Astrocyte of the spinal cord (primary cell): ENCODE measurements at places on chromosomes 11 and 22.

DNA sequence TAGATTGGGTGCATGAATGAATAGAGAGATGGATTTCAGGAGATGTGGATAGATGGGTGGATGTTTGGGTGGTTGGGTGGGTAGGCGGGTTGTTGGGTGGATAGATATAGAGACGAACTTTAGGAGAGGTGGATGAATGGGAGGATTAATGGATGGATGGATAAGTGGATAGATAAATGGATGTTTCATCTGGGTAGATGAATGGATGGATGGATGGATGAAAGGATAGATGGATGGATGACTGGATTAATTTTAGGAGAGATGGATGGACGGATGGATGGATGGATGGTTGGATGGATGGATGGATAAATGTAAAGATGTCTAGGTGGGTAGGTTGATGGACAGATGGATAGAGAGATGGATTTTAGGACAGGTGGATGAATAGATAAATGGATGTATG lies 511.3 kb downstream of the MIAT start:
- no peak for DNase-seq

DNA sequence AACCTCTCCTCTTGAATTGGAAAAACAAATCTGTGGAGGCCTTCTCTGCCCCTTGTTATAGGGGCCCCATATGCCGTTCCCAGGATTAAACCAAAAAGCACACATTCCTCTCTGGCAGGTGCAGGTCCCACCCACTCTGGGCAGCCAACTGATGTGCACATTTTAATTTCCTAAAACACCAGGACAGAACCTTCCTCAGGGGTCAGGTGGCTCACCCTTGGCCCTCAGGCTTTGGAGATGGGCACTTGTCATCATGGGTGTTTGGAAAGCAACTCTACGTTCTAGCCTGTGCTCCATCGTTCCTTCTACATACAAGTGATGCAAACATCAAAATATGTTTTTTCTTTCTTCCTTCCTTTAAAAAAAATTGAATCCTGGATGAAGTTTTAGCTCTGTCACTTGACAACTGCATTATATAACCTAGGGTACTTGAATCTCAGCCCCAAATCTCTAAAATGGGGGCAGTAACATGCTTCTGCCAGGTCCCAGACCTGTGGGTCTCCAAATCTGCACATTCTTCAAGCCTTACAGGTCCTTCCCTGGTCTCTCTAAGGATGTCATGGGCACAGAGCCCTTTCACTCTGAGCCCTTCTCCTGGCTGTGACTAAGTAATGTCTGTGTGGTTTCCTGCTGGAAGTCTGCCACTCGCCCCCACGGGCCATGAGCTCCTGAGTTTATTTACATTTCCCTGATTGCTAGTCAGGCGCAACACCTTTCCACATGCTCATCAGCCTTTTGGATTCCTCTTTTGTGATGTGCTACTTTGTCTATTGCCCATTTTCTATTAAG lies 43.8 kb downstream of the KCNQ1OT1 start:
- peak; percentile 38 for DNase-seq

GRCh38 chr11:34387653-34388052 lies 29.8 kb upstream of the ABTB2 start:
- DNase-seq, result no peak

- no peak for DNase-seq
Observed at GRCh38 chr11:63619967-63620366, 5.7 kb upstream of the PLAAT3 start.

DNA sequence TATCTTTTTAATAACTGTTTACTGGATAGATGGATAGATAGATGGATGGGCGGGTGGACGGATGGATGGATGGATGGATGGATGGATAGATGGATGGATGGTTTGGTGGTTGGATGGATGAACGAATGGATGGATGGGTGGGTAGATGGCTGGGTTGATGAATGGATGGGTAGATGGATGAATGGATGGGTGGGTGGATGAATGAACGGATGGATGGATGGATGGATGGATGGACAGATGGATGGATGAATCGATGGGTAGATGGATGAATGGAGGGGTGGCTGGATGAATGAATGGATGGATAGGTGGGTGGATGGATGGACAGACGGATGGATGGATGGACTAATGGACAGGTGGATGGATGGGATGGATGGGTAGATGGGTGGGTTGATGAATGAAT lies 13.8 kb upstream of the SLC22A12 start:
- no peak for DNase-seq

- no peak for DNase-seq
Observed at GRCh38 chr11:561148-562003, 606 bp downstream of the RASSF7 start.

- DNase-seq, result peak; percentile 31
Observed at GRCh38 chr11:124799348-124800225, 619 bp downstream of the MSANTD2 start.

DNA sequence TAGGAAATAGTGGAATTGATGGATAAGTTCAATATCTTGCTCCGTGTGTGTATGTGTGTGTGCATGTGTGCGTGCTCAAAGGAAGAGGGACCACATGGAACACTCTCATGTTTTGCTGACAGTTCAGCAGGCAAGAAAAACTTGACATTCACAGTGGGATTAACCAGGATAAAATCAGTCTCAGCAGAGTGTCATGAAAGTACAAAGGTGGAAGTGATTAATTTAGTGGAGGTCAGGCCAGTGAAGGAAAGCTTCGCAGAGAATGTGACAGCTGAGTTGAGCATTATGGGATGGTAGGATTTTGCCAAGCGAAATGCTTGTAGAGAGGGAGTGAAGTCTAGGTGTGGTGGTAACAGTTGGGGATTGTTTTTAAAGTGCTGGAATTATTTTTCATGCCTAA lies 15.7 kb upstream of the FBXO3 start:
- no peak for DNase-seq

GRCh38 chr11:2778630-2779498 lies 79.1 kb upstream of the KCNQ1OT1 start:
- peak; percentile 68 for DNase-seq

GRCh38 chr11:12824281-12825041 lies 150.2 kb downstream of the TEAD1 start:
- DNase-seq, result no peak

DNA sequence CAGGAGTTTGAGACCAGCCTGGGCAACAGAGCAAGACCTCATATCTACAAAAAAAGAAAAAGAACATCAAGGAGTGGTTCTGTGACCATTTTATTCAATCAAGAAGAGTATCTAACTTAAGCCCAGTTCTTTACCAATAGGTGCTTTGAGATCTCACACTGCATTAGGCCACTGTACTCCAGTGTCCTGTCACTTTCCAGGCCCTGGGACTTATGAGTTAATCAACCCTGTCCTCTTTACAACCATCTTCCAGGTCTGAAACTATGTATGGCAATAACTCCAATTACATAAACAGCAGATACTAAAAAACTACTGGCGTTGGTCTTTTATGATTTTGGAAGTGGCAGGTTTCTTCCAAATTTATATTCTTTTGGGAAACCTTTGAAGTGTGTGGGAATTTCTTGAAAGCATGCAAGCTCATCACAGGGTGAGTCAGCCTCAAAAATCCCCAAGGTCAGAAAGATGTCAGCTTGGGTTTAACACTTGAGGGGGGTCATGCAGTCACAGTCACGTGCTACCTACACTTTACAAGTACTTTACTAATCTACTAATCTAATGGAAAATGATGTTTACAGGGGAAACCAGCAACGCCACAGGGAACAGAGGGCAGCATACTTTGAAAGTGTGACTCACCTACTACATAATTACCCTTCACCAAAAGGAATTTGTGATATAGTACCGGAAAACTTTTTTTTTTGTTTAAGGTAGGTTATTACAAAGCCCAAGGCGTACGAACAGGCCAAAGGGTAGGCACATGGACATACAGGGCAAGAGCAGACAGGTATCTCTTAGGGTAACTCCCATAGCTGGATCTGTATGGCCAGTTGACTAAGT lies 15.6 kb downstream of the PISD start:
- DNase-seq, result peak; percentile 95

- DNase-seq, result no peak
Observed at GRCh38 chr11:12827369-12827768, 153.1 kb downstream of the TEAD1 start.

DNA sequence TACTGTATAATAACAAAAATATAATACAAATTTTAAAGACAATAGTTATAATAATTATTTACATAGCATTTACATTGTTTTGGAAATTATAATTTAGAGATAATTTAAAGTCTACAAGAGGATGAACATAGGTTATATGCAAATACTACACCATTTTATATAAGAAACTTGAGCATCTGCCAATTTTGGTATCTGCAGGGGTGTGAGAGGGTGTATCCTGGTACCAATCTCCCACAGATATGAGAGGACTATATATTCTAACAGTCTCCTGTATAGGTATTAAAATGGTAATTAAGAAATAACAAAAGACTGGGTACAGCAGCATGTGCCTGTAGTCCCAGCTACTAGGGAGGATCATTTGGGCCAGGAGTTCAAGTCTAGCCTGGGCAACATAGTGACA lies 134.4 kb downstream of the APOL5 start:
- no peak for DNase-seq

DNA sequence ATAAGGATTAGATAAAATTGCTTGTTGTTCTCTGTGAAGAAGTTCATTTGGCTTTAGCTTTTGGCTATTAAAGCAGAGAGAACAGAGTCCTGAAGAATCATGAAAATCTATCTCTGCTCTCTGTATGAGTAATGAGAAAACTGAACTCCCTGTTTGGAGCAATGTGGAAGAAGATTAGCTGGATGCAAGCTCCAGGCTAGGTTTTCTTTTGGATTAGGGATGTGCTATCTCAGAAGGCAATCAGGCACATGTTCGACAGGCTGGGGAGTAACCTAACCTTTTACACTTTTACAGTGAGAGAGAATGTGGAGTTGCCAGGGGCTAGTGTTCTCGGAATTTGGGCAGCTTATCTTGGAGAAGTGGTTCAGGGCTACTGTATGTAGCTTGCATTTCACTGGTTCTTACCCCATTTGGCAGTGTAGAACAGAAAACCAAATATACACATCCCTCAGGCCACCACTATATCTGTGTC lies 8.5 kb upstream of the SLN start:
- DNase-seq, result no peak

DNA sequence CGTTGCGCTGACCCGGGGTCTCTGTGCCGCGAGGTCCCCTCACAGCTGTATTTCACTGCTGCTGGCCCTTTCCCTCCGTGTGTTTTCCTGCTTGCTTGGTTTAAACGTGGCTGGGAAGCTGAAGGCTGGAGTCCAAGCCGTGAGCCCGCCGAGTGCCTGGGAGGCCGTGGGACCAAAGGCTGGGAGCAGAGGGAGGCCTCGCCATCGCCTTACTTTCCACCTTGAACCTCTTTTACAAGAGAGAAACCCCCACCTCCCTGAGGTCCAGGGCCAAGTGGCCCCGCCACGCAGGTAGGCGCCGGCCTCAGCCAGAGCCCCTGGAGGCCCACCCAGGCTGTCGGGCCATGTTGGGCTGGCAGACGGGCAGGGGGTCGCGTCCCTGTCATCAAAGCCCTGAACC lies 411.6 kb downstream of the TBC1D22A start:
- no peak for DNase-seq

DNA sequence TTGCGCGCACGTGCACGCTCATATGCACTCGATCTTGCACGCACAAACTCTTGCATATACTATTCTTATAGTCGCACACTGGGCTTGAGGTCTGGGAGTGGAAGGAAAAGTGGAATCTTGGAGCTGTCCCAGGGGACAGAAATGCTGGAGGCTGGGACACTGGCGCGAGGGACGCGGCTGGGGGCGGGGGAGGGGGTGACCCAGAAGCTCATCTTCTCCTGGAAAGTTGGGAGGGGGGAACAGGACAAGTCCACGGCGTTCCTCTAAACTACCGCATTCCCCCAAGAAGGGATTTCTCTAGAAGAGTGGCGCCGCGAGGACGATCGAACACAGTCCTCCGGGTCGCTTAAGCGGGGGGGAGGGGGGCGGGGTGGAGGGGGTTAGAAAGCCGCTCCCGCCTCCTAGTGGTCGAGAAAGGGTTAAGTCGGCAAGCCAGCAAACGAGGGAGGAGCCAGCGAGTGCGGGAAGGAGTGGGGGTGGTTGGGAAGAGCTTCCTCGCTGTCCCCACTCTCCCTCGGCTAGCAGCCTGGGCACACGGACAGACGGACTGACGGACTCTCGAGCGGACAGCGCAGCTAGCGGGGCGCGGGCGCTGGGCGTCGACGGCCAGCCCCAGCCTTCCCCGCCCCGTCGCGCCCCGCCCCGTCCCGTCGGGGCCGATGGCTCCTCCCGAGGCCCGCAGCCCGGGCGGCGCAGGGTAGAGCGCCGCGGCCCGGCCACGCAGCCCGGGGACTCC lies at the start of gene RTN4RL2:
RTN4RL2 (plus strand) TSS at position 507 of the 736 bp plus-strand sequence. CDS start 338 bp downstream, outside the sequence.
- DNase-seq, result peak; percentile 20

- DNase-seq, result no peak
Observed at GRCh38 chr11:134390706-134391569, 21.1 kb downstream of the B3GAT1 start.

DNA sequence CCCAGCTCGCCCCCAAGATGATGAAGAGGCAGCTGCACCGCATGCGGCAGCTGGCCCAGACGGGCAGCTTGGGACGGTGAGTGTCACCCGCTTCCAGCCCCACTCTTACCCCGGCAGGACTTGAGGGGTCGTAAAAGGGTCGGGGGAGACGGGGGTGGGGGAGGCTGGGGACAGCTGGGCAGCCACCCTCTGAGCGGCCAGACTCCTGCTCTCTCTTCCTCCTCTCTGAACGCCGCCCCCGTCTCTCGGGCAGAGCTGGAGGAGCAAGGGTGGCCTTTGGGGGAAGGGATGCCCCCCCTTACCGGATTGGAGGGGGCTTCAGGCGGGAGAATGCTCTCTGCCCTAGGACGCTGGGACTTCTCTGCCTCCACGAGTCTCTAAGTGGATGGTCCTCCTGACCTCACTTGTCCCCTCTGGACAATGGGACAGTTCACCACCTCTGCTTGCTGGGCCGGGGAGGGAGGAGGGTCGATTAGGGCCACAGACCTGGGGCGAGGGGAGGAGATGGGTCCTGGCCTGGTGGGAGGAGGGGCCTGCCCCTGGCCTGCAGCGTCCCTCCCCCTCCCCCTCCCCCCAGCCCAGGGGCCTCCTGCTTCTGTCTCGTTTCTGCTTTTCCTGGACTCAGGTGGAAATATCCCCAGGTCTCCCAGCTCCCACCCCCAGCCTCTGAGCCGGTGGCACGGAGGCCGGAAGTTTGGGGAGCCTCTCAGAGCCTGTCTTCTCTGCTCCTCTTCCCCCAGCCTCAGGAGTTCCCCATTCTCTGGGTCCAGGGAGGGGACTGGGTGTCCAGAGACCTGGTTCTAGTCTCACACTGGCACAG lies 512 bp downstream of the SH3BP1 start:
- DNase-seq, result no peak

DNA sequence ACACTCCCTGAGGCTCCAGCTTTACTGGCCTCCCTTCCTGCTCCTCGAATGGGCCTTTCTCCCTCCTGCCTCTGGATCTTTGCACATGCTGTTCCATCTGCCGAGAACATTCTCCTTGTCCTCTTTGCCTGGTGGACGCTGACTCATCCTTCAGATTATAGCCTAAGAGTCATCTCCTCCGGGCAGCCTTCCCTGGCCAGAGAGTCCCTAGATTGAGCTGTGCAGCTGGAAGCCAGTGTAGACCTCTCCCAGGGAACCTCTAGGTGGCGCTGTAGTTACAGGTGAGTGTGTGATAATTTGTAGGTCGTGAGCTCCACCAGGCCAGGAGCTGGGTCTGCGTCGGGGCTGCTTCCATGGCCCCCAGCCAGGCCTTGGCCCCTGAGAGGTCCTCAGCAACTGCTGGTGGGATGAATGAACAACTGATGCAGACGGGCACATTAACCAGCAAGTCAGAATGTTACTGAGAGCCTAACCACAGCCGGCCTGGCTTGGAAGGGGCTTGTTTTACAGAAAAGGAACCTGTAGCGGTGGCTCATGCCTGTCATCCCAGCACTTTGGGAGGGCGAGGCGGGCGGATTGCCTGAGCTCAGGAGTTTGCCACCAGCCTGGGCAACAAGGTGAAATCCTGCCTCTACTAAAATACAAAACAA lies 8.7 kb downstream of the PNPLA5 start:
- peak; percentile 68 for DNase-seq

- no peak for DNase-seq
Observed at GRCh38 chr22:25007444-25008106, 55.1 kb downstream of the KIAA1671 start.
